ENCODE measurements at places on chromosomes 16 and 17.

- no peak for DNase-seq
These were observed 8.5 kb downstream of the C17orf100 start for GRCh38 chr17:6660101-6660500.

DNA sequence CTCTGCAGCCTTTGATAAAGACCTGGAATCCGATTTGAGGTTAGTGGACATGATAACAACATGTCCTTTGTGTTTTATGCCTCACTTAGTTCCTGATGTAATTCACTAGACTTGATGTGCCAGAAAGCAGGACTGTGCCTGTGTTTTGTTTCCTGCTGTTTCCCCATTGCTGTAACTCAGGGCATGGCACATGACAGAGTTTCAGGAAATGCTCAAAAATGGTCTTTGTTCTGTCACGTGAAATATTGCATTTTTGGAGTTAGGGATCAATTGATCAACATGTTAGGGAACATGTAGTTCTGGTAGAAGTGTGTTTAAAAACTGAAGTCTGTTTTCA lies 32.8 kb downstream of the DHX38 start:
- no peak for DNase-seq

DNA sequence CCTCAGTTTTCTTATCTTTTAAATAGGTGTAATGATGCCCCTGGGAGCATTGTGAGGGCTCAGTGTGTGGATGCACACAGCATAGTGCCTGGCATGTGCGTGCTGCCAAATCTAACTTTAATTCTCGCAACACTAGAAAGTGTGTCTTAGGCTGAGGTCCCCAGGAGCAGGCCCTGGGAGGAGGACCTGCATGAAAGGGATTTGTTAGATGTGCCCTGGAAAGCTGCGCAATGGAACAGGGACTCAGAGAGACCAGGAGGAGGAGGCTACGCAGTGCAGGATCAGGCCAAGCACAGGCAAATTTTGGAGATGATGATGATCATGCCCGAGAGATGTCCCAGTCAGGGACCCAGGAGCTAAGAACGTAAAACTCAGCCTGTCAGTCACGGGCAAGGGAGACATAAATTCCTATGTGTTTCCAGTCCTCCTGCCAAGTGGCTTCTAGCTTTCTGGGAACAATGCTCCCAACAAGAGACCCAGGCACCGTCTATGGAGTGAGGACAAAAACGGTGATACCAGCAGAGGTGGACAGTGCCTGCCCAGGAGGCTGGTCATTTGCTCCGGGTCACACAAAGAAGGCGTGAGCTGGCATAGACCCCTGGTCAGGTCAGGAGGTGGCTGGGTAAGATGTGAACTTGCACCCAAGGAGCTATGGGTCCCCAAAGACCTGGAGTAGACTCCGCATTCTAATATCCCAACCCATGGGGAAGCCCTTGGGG lies 352.2 kb upstream of the TNRC6C start:
- no peak for DNase-seq

DNA sequence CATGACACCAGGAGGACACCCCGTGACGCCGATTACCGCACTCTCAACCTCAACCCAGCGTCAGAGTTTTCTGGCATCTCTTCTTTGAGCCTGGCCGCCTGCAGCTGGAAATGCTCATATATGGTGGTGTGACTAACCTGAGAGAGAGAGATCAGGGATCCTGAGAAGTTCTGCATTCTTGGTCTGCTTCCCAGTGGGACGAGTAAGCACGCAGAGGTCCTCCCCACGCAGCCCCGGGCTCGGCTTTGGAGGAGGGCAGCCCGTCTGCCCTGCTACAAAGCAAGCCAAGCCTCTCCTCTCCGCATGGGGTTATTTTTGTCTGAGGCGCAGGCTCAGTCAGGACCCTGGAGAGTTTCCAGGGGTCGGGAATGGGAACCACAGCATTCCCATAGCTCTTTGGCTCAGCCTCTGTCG lies 16.5 kb downstream of the CRISPLD2 start:
- peak; percentile 91 for DNase-seq

DNA sequence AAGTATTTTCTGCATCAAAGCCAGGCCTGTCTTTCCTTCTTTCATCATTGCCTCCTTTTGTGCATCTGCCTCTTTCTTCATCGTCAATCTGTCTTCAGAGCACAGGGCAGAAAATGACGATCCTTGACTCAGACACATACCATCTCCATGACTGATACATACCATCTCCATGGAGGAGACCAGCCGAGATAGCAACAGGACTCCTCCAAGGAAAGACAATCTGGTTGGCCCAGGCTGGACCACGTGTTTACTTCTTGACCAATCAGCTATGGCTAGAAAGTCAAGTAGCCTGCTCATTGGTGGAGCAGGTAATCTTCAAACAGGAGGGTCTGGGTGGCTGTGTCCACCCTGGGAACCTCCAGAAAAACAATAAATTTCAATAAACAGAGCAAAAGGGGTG lies 164.6 kb downstream of the CPPED1 start:
- no peak for DNase-seq

GRCh38 chr17:27956601-27957445 lies 63.7 kb upstream of the LYRM9 start:
- peak; percentile 24 for DNase-seq

DNA sequence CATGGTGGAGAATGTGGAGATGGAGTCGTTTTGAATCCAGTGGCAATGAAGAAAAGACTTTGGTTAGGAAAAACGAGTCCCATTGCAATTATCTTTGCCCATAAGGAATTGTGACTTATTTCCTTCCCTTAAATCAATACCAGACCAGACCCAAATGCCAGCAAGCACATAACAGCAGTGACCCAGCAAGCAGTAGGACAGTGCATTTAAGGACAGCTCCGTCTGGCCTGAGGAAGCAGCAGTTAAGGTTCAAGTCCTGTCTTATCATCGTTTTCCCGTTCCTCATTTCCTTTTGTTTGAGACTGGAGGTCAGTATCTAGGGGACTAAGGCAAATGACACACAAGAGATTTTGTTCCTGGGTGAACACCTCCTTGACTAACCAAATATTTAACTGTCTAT lies 74.6 kb upstream of the FAM20A start:
- no peak for DNase-seq

DNA sequence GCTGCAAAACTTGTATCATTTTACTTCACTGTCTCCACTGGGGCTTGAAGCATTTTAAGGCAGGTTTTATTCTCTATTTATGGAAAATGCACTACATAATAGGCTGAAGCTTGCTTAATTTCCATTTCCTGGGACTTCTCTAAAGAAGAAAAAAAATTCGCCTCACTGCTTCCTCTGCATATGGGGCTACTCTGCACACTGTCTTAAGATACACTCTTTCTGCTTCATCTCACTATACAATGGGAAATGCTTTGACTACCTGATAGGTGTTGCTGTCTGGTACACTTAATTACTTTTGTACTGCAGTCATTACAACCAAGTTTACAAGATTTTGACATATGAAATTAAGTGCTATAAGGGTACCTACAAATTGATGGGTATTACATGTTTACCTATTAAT lies 466.0 kb downstream of the KCNJ18 start:
- DNase-seq, result no peak

GRCh38 chr17:6995500-6996255 lies at the start of gene ALOX12:
ALOX12 (plus strand) TSS chr17:6996049; CDS start chr17:6996118, 69 bp downstream.
- no peak for DNase-seq

- peak; percentile 9 for DNase-seq
These were observed 368.6 kb downstream of the CDH13 start for GRCh38 chr16:82995286-82995923.

- peak; percentile 79 for DNase-seq
These were observed 29.4 kb downstream of the CACNA1H start for GRCh38 chr16:1182316-1182671.

- peak; percentile 46 for DNase-seq
These were observed 469 bp downstream of the AMZ2 start for GRCh38 chr17:68248199-68248825.
